ENCODE measurements at places on chromosomes 2 and 18.

- DNase-seq = peak; percentile 30
Observed at GRCh38 chr2:133561045-133561852, 7.0 kb downstream of the NCKAP5 start.

GRCh38 chr2:66323406-66323805 lies 111.5 kb upstream of the MEIS1 start:
- no peak for DNase-seq

DNA sequence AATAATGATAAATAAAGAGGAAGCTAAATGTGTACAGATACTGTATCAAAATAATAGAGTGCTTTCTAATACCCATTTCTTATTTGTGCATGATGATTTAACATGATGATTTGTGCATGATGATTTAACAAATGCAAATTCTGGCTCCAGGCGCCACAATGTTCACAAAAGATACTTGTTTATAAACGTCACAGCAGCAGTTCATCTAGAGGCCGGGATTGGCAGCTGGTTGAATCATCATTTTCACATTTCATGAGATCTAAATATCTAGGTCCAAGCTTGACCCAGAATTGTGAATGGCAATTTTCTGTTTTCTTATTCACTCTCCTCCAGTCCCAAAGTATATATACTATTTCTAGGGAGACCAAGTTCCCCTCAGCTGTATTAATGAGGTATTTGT lies 322.0 kb downstream of the SUCLG1 start:
- DNase-seq = no peak

DNA sequence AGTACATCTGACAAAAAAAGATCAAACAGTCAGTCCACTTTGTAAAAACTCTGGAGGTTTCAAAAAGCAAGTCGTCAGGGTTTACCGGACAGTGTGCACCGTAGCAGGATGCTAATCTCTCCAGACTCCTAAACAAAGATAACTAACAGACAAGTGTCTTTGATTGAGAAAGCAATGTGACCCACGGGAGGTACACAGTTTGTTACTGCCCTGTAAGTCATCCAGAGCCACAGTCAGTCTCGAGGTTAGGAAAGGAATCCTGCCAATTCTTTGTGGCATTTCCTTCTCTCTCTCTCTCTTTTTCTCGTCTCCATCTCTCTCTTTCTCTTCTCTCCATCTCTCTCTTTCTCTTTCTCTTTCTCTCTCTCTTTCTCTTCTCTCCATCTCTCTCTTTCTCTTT lies 42.8 kb downstream of the LRRTM4 start:
- DNase-seq = no peak

- peak; percentile 77 for DNase-seq
Observed at GRCh38 chr18:32974421-32975162, 201.8 kb upstream of the KLHL14 start.

DNA sequence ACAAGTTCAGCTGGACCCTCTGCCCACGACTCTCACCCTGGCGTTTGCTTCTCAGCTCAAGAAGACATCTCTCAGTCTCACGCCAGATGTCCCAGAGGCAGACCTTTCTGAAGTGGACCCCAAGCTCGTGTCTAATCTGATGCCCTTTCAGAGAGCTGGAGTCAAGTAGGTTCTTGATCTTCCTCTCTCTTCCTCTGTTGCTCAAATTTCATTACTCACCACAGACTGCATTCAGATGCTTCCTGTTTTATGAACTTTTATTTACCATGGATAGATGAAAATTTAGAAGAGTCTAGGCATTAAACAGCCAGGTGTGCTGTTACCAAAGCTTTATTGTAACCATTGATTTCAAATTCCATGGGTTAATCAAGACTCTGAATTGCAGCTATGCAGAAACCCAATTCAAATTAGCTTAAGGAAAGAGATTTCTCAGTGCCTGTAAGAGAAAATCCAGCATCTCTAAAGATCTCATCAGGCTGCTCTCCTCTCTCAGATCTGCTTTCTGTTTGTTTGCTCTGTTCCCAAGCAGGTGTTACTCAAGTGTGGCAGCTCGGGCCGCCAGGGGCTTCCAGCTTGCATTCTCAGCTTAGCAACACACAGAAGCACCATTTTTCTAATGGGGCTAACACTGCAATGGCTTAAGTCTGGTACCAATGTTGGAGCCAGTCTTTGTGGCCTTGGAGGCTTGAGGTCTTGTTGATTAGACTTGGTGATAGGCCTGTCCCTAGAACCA lies 16.5 kb downstream of the SMARCAL1 start:
- DNase-seq = no peak

GRCh38 chr2:138877421-138877820 lies 97.2 kb upstream of the NXPH2 start:
- no peak for DNase-seq

DNA sequence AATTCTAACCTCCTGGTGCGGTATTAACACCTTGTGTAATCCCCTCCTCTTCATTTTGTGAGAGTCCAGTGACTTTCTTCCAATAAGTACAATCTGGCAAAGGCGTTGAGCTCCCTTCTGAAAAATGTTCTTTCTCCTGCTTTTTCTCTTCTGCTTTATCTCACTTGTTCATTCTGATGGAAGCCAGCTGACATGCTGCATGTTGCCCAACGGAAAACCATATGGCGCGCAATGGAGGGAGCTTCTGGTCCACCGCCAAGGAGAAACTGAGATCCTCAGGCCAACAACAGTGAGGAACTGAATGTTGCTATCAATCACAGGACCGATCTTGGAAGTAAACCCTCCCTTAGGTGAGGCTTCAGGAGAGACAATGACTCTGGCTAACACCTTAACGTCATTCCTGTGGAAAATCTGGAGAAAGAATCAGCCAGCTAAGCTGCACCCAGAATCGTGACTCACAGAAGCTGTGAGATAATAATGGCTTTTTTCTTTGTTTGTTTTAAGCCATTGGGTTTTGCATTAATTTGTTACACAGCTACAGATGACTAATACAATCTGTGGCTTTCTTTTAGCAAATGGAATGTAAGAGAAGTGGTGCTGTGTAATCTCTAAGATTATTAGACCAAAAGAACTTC lies 1323.9 kb upstream of the DDX18 start:
- no peak for DNase-seq

DNA sequence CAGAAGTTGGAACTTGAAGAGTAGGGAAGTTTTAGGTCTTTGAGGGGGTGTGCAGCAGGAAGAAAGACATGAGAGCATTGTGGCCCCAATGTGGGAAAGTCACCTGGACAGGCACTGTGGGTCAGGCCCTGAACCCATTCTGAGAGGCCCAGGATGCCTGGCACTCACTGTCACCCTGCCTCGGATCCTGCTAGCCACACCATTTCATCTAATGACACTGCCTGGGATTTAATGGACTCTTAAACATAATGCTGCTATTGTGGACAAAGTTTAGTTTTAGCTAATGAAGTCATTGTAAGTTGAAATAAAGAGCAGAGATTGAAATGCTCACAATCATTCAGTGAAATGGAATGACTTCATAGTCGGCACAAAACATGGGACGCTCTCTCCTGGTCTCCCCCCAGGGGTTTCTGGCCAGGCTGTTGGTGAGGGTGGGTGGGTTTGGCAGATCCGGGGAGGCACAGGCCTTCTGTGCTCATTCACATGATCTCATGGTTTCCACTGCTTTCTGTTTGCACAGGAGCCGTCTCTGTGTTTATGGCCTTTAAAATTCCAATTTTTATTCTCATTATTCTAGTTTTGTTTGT lies 141.8 kb upstream of the KLHL29 start:
- no peak for DNase-seq

DNA sequence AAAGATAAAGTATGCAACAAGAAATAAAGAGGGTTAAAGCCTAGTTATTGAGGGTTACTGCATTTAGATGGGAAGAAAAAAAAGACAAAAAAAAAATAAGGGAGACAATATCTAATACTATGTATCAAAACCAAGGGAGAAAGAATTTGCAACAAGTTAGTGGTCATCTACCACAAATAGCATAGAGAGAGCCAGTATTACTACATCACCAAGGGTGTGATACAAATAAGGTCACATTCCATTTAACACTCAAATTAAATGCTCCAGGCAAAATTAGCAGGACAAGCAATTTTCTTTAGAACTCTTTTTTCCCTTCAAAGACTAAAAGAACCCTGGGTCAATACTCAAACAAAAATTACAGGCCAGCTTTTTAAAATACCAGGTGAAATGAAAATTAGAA lies 115.1 kb upstream of the GULP1 start:
- DNase-seq = no peak

- DNase-seq = peak; percentile 29
Observed at GRCh38 chr2:64457524-64457923, 3.6 kb downstream of the LGALSL start.

DNA sequence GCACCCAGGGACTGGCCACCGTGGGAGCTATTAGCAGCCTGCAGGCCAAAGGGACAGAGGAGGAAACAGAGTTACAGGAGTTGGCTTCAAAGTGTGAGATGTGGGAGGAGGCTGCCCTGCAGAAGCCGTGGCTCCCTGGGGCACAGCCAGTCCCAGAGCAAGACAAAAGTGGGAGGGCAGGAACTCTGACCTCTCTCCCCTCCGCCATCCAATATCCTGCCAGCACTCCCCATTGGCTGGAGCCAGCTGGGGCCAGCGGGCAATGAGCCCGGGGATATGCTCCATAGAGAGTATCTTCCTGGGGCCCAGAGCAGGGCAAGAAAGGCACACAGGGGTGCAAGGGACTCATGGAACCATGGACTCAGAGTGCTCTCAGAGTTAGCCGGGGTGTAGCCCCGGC lies 143.1 kb downstream of the INHBB start:
- no peak for DNase-seq

DNA sequence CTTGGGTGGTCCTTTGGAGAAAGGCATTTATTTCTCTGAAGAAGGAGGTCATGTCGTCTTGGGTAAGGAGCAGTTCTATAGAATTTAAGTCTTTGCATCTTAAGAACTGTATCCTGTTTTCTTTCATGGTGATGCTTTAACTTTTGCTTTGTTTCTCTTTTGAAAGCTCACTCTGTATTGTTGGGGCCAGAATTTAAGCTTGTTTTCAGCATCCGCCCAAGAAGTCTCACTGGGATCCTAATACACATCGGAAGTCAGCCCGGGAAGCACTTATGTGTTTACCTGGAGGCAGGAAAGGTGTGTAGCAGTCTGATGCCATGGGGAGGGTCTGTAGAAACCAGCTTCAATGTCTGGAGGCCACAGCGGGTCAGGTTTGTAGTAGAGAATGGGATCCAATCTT lies 64.7 kb upstream of the TTC39C start:
- DNase-seq = no peak

DNA sequence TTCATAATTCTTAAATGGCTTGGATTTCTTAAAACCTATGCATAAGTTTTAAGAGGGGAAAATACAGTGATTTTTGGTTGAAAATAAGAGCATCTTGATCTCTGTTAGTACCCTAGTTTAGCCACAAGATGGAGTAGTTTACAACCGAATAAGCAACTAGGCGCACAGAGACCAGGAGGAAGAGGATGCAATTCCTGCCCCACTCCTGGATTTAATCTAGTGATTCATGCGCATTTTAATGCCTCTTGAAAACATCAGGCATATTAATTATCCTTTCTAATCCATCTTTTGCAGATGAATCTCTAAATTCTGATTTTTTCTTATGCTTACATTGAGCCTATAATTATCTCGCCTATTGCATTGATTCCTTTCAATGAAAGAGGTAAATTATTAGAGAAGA lies 76.7 kb downstream of the MRPS9 start:
- peak; percentile 64 for DNase-seq

- DNase-seq = peak; percentile 3
Observed at GRCh38 chr2:186590759-186591505, 1.1 kb downstream of the ITGAV start.

GRCh38 chr2:99259465-99259864 lies 4.0 kb upstream of the LYG2 start:
- no peak for DNase-seq

- DNase-seq = no peak
Observed at GRCh38 chr2:62854600-62855514, 149.3 kb downstream of the EHBP1 start.

All from OCI-LY7 (cell line).